NCI-H1105 (cell line): ENCODE measurements at places on chromosomes 5 and 9.

GRCh38 chr5:44845777-44846176, 37.0 kb downstream of the MRPS30 start:
- peak; percentile 93 for DNase-seq

DNA sequence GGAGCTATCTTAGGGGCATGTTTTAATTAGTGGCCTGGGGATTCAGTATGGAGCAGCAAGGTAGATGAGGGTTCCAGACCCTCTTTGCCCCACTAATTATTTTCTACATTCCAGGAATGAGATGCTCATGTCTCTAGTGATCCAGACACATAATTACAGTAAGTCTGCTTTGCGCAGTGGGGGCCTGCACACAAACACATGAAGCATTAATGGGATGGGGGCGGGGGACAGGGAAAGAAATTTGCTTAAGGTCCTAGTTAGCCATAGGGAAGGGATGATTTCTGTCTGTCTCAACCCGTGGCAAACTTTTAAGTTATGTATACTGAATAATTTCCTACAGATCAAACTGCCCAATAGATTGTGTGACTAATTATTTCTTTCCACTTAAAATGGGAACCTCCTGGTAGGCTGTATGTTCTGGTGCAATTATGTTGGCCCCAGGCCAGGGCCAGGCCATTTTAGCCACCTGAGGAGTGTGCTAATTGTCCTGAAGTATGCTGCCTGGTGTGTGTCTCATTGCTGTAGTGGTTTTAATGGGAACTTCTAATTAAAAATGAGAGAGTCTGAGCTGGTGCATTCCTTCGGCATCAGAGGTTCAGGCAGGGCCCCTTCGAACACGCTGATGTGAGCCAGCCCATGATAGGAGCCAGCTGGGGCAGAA, 134.4 kb downstream of the PTTG1 start:
- DNase-seq, result peak; percentile 33

DNA sequence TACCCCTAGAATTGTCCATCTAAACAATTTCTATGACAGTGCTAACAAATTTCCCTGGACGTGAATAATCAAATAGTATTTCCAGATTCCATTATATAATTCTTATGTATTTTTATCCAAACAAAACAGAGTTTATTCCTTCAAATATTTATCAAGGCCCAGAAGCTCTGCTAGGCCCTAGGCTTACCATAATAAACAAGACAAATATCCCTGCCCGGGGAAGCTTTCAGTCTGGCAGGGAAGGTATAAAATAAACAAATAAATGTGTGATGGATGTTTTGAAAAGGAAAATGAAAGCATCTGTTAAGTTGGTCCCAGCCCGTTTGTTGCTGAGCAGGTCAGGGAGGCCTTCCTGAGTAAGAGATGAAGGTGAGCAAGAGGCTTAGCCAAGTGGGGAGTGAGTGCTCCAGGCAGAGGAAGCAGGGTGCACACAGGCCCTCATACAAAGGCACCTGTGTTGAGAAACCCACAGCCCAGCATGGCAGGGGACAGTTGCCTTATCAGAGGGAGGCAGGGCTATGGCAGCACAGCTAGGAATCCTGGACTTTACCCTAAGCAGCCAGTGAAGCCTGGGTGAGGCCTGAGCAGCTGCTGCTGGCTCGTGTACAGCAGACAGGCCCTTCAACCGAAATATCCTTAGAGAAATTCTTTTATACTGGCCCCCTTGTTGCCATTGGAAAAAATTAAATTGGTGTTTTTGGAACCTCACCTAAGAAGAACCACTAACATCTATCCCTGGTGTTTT, 7.7 kb upstream of the SLC35D2 start:
- no peak for DNase-seq

DNA sequence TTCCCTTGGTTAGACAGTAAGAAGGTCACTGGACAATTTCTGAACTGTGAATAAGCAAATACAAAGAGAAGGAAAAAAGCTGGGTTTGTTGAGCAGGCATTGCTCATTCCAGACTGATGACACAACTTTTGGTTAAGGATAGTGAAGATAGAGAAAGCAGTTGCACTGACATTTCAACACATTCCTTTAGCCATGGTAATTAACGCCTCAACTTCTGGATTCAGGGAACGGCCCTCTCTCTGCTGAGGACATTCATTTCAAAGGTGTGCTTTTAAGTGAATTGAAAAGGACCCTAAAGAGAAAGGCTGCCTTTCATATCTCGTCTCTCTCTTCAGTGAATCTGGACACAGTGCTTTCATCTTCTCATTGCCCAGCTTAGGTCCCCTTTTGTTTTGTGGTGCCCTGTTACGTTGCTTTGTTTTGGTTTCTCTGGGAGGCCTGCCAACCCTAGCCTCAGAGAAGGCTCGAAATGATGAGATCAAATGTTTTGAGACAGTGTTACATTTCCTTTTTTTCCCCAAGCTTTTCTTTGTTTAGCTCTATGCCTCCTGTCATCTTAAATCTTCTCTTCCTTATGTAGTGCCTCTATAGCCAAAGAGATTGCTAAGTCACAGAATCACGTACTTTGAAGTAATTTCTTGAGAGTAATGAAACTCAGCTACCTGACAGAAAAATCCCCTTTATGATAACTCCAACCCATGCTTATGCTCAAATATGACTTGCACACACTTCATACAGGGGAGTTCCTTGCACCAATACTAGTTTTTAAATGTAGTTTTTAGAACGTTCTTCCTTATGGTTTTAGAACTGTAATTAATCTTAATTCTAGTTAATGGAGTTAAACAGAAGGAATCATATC, 94.4 kb upstream of the IFNE start:
- DNase-seq, result no peak

DNA sequence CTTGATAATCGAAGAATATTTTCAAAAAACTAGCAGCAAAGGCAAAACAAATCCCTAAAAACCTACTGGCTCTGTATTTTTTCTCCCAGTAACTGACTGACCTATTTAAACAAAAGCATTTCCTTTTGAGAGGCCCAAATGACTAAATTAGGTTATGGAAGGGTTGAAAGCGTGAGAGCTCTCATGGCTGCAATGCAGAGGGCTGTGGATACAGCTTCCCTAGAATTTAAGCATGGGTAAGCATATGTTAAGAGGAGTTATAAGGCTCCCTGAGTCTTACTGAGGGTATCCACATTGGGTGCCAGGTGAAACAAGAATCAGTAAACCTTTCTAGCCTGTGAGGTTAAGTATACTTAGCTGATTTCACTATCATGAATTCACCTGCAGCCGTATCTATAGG, 32.3 kb downstream of the SHISAL2B start:
- no peak for DNase-seq

GRCh38 chr5:154534457-154535050, 56.5 kb upstream of the HAND1 start:
- no peak for DNase-seq

GRCh38 chr5:101643794-101644193, 652.3 kb downstream of the SLCO4C1 start:
- DNase-seq, result no peak

DNA sequence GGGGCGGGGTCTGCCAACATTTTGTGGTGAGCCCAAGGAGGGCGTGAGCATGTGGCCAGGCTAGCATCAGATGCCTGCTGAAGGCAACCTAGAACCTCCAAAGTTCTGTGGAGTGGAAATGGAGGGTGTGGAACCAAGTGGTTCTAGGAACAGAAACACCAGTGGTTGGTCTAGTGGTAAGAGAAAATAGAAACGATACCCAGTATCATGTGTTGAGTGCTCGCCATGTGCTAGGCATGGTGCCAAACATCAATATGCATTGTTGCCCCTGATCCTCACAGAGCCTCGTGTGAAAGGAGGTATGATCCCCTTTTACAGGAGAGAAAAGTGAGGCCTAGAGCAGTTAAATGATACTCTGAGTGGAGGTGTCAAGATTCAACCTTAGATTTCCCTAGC, 31.5 kb upstream of the MVB12B start:
- no peak for DNase-seq

DNA sequence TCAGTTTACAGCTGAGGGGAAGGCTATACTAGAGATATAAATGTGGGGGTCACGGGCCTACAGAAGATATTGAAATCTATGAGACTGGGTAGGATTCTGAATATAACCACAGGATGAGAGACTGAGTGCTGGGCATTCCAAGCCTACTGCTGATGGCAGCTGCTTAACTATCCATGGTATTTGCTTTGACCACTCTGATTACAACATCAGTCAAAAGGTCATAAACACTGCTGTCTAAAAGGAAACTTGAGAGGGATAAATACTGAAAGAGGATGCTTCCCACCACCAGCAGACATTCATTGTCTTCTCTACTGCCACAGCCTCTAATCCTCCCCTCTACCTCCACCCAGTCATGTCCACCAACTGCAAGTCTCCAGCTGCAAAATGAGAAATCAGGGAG, 3.8 kb downstream of the ZNF622 start:
- DNase-seq, result no peak

DNA sequence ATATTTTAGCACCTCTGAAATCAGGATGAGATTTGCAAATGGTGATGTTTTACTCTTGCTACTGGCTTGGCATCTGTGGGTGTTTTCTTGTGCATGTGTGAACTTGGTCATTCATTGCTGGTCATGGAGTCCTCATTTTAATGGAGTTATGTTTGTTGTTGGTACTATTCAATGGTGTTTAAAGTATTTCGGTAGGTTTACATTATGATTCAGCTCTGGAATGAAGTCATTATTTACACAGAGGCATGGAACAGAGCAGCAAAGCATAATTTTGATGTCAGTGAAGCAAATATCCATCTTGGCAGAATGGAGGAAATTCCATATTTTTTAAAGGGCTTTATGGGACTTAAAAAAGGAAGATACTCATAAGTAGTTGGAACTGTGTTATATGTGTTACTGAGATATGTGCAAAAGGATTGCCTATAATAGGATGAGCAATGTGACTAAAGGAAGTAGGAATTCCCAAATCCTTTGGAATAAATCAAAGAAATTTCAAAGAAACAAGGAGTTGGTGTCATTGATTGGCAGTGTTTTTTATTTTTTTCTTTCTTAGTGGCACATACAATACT, 147.4 kb downstream of the ACTBL2 start:
- DNase-seq, result no peak
